Activated CD4-positive, CD25-positive, alpha-beta regulatory T cell treated with anti-CD3 and anti-CD28 coated beads, Interleukin-2, amount 50 U/mL, for 72 hours (primary cell): ENCODE measurements at places on chromosomes 2 and 18.

GRCh38 chr2:101679037-101679726 lies 18.3 kb upstream of the MAP4K4 start:
- no peak for DNase-seq

GRCh38 chr2:208386541-208386940 lies 20.1 kb upstream of the PTH2R start:
- no peak for DNase-seq

DNA sequence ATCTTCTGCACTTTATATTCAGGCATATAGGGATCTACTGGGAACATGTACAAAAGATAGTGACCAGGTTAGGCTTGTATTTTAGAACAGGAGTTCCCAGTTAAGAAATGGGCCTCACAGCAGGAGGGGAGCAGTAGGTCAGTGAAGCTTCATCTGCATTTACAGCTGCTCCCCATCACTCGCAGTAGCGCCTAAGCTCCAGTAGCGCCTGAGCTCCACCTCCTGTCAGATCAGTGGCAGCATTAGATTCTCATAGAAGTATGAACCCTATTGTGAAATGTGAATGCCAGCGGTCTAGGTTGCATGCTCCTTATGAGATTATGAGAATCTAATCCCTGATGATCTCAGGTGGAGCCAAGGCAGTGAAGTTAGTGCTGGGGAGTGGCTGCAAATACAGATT lies 224.4 kb upstream of the CYRIA start:
- DNase-seq = no peak

- no peak for DNase-seq
Observed at GRCh38 chr2:237254911-237255578, 158.9 kb downstream of the COL6A3 start.

- no peak for DNase-seq
Observed at GRCh38 chr2:146873646-146874259, 971.1 kb upstream of the ACVR2A start.

DNA sequence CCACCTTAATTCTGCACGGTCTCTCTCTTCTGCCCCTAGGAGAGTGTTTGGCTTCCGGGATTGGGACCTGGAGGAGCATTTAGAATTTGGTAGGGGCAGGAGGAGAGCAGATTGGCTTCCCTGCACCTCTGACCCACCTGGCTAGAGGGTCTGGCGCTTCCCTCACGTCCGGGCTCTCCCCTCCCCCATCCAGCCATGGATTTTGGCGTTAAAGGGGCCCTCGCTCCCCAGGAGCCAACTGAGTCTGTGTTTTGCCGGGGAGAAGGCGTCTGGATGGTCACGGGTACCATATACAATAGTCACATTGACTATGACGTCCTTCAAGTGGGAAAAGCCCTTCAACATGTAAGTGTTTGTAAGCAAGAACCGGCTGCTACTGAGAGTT lies 6.6 kb downstream of the HOXD3 start:
- no peak for DNase-seq

GRCh38 chr2:60385648-60386047 lies 167.8 kb downstream of the BCL11A start:
- no peak for DNase-seq

- no peak for DNase-seq
Observed at GRCh38 chr2:113209646-113210171, 35.9 kb downstream of the PSD4 start.

DNA sequence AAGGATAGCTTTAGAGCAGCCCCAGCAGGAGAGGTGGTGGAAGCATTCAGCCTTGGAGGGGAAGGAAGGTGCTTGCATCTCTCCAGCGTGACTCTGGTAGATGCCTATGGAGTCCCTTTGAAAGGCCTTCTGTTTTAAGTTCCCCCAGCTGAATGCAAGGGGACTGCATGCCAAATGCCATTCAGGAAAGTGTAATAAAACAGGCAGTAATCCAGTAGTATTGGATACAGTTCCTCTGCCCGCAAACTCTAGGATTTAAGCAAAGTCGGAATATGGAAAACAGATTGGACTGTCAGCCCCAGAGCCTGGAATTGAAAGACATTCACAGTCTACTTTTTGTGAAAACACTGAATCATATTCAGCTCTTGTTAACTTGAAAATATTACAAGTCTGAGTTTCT lies 125.2 kb upstream of the GAREM1 start:
- no peak for DNase-seq

DNA sequence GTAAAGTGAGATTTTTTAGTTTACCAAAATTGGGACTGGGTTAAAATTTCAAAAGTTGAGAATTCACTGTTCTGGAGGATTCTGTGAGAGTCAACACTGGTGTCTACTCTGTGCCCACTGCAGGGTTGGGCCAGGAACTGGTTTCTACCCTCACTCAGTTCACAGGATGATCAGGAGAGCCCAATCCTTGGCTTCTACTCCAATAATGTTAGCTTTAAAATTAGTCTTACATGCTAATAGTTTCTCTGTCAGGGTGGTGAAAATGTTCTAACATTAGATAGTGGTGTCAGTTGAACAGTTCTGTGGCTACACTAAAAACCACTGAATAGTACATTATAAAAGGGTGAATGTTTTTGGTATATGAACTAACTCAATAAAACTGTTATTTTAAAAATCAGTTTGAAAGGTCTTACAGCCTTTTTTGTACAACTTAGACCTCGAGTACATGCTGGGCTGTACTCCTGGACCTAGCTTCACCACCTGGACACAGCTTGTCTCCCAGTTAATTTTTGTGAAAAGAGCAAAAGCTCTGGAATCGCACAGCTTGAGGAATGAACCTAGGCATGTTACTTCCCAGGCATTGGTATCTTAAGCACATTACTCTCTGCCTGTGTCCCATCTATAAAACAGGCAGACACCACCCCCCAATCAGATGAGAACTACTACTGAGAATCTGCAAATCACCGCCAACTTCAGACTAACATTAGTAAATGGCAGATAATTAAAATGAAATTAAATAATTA lies 44.4 kb downstream of the ACVR1 start:
- DNase-seq = no peak

DNA sequence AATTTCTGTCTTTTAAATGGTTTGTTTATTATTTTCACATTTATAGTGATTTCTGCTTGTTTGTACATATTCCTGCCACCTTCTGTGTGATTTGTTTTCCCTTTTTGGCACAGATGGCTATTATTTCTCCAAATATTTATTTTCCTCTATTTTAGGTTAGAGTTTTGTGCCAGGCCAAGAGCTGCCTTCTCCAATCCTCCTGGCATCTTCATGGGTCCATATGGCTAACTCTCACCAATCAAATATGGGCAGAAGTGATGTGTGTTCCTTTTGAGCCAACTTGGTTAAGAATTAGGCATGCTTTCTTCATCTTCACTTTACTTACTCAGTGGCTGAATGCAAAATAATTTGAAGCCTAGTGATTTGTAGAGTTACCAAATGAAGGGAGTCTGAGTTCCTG lies 697.1 kb upstream of the CELF4 start:
- no peak for DNase-seq

GRCh38 chr2:211837206-211837605 lies 701.4 kb downstream of the ERBB4 start:
- DNase-seq = no peak
